ENCODE measurements at places on chromosomes 12 and 14.

GRCh38 chr14:20808162-20808483, 5.5 kb upstream of the RNASE1 start:
- DNase-seq, result no peak

DNA sequence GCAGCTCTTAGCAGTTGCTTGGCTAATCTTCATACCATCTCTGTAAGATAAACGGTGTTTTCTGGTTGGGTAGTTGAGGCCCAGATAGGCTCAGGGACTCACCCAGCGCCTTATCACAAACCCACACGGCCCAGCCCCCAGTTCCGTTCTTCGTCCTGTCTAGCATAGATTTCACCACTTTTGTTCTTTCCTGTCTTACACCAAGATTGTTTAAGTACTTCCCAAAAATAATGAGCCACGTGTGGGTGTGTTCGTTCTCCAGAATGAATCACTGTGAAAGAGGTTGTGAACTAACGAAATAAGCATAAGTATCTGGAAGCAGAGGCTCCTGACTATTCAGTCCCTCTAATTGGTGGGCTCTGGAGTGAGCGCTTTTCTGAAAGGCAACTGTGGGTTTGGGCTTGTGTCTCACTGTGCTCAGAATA, 21.4 kb downstream of the ACVR1B start:
- DNase-seq, result no peak

DNA sequence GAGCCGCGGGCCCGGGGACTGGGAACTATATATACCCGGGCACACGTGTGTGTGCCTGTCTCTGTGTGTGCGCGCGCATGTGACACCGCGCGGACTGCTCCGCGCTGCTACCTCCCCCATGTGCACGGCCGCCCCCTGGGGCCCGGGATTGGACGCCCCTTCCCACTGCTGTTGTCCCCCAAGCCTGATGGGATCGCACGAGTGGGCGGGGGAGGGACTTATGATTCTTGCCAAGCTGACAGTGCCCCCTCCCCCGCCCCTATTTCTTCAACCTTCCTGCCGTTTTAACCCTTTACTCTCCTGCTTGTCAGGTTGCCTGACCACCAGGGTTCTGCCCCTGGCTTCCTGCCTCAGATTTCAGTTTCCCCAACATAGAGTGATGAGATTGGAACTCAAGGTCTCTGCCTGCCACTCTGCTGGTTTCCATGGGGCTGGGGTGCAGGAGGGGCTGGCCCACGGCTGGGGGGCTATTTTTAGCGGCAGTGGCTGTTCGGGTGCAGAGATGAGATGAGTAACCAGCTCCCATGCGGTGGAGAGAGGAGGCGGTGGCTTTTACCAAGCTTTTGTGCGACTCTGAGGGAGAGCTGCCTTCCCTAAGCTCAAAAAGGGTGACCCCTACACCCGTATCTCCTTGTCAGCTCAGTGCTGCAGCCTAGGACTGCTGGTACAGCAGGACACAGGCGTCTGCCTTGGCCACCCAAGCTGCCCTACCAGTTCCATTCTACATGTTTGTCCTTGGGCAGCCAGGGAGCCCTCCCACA, at the start of gene DDN:
Gene DDN (minus strand): TSS at position 5 of the 761 bp plus-strand sequence. CDS start 88 bp downstream, outside the sequence.
- DNase-seq, result peak; percentile 82

DNA sequence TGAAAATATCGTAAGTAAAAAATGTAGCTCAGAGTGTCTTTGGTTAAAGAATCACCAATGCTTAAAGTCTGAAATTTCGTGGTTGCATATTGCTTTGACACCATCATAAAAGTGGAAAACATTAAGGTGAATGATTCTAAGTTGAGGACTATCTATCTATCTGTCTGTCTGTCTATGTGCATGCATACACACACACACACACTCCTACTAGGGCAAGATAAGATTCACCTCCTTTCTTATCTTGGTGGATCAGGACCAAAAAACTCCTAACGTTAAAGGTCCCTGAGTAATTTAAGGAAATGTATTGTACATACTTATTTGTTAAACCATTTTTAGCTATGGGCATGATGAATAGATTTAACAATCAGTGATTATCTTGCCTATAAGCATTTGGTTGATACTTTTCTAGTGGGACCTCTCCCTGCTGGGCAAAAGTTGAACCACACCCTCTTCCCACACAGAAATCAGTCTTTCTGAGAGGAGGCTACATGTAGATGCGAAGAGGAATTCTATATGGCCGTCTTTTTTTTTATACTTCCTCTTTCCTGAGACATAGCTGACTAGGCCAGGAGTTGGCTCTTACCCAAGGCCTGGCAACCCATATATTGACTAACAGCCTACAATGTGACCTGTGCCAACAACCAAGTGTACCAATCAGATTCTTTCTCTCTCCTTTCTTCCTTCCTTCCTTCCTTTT, 19.3 kb upstream of the LLPH start:
- no peak for DNase-seq

DNA sequence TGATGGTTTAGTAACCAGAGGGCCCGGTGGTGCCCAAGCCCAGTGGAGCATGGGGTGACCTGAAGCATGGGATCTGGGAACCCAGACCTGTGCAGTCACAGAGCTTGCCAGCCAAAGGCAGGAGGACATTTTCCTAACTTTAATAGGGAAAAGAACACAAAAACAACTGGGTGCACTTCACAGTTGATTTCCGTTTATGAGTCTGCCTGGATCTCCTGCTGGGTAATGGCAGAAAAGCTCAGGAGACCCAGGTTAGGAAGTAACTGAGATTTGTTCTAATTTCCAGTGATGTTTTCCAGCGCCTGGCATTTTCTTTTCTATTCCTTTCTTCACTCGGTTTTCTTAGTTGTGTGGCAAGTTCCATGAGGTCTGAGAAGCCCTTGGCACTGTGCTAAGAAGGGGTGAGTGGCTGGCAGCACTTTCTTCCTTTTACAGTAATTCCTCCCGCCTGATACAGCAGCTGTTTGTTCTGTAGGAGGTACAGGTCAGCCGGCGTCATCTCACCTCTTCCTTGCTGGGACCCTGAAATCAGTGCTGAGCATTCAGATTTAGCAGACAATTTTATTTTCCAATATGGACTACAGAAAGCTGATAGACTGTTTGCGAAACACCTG, 5.1 kb downstream of the CACNA1C start:
- no peak for DNase-seq

DNA sequence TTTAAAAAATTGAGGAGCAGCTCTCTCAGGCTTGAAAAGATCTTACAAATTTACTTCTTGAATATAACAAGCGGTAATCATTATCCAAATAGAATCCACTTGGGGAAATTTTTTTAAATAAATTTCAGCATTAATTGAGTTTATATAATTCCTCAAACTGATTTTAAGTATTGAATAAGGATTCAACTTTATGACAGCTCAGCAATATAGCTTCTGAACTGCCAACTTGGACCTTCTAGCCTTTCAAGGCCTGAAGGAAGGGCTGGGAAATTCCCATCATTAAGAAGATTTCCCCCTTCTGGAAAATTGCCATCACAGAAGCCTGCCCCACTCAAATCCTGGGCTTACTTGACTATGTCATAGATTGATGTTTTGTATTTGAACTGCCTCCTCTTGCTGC, 57.5 kb upstream of the GARIN2 start:
- no peak for DNase-seq

DNA sequence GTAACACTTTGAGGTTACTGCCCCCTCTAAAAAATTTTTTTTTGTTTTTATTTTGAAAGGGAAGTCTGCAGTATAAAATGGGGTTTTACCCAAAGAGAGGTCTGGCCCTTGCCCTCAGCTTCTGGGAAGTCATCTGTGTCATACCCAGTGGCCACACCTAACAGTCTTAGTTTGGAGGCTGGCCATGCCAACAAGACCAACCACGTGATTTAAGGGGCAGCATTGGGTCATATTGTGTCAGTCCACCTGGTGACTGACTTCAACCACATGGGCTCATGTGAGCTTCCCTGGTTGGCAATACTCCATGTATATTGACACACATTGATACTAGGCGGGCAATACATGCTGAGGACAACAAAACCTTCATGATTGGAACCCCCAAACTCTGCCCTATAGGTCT, 173.9 kb downstream of the GXYLT1 start:
- DNase-seq, result no peak
